ENCODE measurements at places on chromosomes 3 and 15. TPM values are rescaled to one million over a fixed set of nuclear protein-coding genes. Genes with fewer than 3 reads are reported as not detected.

NAA80 gene
- 37.1 TPM for total RNA-seq

DNA sequence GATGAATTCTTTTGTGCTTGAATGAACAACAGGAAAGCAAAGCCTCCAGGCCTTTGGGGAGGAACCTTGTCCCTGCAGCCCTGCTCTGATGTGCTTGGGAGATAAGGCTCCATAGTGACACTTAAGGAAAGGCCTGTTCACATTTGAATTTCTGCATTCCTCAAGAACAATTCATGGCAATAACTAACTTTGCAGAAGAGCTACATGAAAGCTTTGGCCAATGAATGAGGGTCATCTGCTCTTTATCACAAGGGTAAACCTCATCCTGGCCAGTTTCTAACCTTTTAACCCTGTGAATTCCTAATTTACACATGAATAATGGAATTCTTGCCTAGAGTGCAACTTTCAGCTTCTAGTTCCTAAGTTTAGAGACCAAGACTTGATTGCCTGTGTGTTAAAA is 5.6 kb downstream of the PRTG start:
- DNase-seq: no peak

GRCh38 chr3:101849714-101850245 is 466 bp downstream of the NFKBIZ start:
- peak; percentile 48 for DNase-seq

GRCh38 chr15:49620199-49620598 is 419 bp downstream of the FAM227B start:
- DNase-seq: no peak

Data from CD8-positive, alpha-beta T cell (primary cell).